Fibroblast of the aortic adventitia (primary cell): ENCODE measurements at places on chromosomes 12 and 14. TPM values are rescaled to one million over a fixed set of nuclear protein-coding genes. Genes with fewer than 3 reads are reported as not detected.

The DPPA3 gene
- total RNA-seq, result not detected in 2 replicates

DNA sequence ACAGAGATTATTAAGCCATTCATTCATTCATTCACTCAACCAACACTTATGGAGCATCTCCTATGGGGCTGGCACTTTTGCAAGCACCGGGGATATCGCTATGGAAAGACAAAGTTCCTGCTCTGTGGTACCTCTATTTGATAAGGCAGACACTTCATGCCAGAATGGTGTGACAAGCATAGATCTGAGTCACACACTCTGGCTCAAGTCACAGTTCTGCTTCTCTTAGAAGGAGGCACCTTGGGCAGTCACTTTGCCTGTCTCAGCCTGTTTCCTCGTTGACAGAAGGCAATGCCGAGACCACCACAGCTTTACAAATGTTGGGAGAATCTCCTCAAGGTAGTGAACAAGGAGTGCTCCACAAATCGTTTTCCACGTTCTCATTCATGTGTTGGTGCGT is 205.2 kb downstream of the SLC41A2 start:
- DNase-seq, result no peak

The HPD gene
- 1.1 and 1.8 TPM in 2 replicates for total RNA-seq

DNA sequence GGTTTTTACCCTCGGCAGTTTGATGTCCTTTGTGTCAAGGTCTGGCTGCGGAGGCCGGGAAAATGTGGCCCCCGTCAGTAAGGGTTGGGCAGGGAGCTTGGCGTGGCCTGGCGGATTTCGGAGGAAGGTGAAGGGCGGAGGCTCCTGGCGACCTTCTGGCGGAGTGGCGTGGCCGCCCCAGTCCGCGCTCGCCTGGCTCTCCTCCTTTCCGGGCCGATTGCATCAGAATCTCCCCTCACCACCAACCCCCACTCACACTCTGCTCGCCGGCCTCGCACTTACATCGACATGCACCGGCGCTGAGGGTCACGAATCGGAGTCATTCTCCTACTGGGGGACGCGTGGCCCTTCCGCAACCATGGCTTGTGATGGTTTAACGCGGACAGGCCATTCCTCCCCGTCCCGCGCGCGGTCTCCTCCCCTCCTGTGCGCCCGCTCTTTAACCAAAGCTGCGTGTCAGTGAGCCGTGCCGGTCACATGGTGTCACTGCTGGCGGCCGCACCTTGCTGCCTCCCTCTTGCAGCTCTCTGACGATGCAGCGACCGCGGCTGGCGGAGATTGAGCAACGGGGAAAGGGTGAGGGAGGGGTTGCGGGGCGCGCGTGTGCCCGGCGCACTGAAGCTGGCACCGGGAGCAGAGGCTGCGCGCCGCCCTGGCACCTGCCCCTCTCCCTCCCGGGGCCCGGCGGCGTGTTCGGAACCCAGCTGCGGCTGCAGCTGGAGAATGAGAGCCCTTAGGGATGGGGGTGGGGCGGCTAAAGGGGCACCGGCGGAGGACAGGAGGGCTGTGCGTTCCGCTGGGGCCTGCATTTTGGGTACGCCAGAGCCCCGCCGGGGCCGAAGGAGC is at the start of gene SLC38A1:
Gene SLC38A1, minus strand, starts transcription at position 461 of the 846 bp plus-strand sequence. CDS start 29,243 bp downstream, outside the sequence.
- peak; percentile 79 for DNase-seq

- DNase-seq, result peak; percentile 64
Measured at GRCh38 chr12:115135800-115136211, 451.8 kb upstream of the TBX3 start.

The PGF gene
- 0.36 and 2.1 TPM in 2 replicates for total RNA-seq

DNA sequence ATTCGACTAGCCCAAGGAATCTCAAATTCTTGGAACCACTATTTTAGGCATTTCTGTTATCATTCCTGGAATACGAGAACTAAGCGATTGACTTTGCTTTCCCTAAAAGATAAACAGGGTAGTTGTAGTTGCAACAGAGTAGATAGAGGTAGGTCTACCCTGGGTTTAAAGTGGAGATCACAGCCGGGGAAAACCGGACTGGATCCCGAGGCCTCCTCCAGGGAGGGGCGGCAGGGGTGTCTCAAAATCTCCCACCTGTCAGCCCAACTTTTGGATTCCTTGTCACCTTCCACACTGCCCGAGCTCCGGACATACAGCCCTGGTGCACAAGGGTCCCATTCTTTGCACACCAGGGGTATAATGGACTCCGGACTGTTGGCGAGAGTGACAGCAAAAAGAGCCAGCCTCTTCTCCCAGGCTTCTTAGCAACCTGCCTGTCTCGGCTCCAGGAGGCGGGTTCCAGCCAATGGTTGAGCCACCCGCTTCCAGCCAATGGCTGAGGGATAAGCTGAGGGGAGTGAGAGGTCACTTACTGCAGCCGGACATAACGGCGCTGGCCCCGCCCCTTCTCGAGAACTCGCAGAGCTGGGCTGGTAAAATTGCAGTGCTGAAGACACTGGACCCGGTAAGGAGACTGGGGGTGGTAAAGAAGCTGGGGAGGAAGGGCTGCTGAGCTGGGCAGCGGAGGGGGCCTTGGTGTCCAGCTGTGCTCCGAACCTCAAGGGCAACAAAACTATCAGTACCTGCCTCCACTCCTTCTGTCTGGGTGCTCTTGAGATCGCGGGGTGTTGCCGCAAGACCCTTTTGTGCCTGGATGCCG is at the start of gene SUOX:
Gene SUOX, plus strand, starts transcription at position 562 of the 820 bp plus-strand sequence. CDS start 4,946 bp downstream, outside the sequence.
- DNase-seq, result peak; percentile 96

The OVCH1 gene
- 0.08 and 0.27 TPM in 2 replicates for total RNA-seq

DNA sequence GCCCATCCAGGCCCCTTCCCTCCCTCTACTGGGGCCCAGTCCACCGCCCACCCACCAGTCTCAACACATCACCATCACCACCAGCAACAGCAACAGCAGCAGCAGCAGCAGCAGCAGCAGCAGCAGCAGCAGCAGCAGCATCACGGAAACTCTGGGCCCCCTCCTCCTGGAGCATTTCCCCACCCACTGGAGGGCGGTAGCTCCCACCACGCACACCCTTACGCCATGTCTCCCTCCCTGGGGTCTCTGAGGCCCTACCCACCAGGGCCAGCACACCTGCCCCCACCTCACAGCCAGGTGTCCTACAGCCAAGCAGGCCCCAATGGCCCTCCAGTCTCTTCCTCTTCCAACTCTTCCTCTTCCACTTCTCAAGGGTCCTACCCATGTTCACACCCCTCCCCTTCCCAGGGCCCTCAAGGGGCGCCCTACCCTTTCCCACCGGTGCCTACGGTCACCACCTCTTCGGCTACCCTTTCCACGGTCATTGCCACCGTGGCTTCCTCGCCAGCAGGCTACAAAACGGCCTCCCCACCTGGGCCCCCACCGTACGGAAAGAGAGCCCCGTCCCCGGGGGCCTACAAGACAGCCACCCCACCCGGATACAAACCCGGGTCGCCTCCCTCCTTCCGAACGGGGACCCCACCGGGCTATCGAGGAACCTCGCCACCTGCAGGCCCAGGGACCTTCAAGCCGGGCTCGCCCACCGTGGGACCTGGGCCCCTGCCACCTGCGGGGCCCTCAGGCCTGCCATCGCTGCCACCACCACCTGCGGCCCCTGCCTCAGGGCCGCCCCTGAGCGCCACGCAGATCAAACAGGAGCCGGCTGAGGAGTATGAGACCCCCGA is 6.8 kb upstream of the RNU7-1 start:
- DNase-seq, result no peak

GRCh38 chr12:109729371-109729781 is 15.8 kb downstream of the FAM222A start:
- DNase-seq, result no peak

The CLEC2A gene
- total RNA-seq, result not detected in 2 replicates

The DHRS7 gene
- total RNA-seq, result 37.5 and 128 TPM in 2 replicates

The ERG28 gene
- total RNA-seq, result 3.9 and 8.7 TPM in 2 replicates

DNA sequence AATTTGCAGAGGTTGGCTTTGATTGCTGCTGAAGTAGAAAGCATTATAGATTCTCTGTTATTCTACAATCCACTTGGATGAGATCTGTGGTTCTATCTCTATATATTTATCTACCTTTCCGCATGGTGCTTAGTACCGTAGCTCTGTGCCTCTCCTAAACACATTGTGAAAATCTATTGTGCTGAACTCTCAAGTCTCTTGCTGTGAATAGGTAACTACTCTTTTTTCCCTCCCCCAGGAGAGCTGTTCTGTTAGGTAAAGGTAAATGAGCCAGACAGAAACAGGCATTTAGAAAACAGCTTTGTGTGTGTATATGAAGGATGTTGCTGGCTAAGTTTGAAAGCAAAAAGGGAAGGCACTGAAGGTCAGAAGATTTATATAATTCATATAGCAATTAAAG is 112.6 kb downstream of the BRMS1L start:
- no peak for DNase-seq

- peak; percentile 94 for DNase-seq
Measured at GRCh38 chr12:11778713-11779685, 129.5 kb downstream of the ETV6 start.

DNA sequence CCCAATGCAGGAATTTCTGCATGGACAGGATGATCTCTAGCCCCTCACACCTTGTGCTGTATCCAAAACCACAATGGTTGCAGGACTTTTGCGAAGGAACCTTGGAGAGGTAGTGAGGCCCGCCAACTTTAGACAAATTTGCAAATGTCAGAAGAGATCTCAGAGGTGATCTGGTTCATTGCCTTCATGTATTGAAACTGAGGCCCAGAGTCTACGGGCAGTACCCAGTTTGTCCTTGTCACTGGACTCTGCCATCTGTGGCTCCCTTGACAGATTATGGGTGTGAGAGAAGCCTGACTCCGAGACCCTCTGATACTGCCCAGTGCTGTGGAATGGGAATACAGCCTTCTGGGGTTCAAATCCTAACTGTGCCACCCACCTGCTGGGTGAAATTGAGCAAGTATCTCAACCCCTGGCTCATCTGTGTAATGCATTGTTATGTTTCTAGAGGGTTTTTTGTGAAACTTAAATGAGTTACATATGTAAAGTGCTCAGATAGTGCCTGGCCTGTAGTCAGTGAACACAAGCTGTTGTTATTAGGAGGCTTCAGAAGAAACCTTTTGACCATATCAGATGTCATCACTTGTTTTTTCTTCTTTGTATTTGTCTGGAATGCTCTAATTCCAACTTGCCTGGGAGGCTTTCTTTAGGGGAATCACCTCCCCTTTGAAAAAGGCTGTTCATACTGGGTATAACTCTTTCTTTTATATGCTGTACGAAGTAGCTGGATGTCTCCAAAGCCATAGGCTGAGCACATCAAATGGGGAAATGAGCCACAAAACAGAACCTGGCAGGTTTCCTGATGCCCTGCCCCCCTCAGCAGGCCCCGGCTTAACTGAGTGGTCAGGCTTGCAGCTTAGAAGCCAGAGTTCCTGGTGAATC is 71.4 kb upstream of the SRSF5 start:
- peak; percentile 42 for DNase-seq

DNA sequence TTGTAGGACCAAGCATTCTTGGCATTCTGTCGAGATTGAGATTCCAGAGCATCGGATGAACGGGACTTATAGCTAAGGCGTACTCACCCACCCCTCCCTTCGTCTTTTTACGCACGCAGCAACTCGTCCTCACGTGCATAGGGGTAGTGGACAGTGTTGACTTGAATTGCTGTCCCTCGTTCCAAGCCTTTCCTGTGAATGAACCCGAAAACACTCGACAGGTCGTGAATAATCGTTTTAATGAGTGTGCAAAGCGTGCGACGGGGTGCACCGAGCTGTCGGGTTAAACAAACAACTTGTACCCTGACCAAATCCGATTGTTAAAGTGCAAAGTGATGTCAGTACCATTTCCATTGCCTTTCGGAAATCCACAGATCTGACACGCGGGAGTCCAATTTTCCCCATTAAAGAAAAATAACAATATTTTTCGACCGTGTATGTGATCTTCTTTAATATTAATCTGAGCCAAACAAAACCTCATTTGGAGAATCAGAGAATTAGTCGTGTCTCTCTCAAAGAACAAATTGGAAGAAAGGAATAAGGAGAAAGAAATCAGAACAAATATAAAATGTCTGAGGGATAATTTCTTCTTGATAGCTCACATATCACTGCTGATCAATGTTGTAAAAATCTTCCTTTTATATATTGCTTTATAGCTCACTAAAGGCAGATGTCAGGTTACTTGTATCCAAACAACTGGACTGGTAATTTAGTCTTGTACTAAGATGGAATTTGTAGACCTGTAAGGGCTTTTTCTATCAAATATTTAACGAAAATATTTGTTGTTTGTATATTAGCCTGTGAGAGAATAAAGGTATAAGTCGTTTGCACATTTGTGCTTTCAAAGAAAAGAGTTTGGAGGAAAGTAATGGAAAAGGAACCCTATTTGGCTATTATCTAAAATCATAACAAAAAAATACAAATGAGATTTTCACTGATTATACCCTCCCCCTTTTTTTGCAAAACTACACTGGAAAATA is 11.8 kb downstream of the FOXG1 start:
- DNase-seq, result no peak

GRCh38 chr12:3177778-3178425 is 100.7 kb downstream of the TSPAN9 start:
- DNase-seq, result no peak

GRCh38 chr14:52494444-52494843 is 57.9 kb downstream of the TXNDC16 start:
- DNase-seq, result peak; percentile 30

- peak; percentile 10 for DNase-seq
Measured at GRCh38 chr12:31316891-31317290, 9.1 kb downstream of the SINHCAF start.

The GYS2 gene
- total RNA-seq, result not detected in 2 replicates

The PIWIL1 gene
- total RNA-seq, result not detected in 2 replicates

DNA sequence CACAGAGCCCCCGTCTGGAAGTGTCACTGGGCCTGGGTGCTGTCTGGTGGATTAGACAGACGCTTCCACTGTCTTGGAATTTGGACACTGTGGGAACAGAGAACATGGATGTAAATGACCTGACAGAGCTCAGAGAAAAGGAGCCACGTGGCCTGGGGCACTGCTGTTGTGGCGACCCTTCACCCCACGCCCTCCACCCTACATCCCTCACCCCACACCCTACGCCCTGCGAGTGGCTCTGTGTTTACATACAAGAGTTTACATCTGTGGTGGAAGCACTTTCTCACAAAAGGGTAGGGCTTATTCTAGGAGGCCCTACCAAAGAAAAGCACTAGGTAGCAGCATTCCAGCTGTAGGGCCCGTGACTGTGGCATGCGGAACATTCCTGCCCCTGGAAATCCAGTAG is 47.7 kb downstream of the B4GALNT3 start:
- no peak for DNase-seq

- peak; percentile 16 for DNase-seq
Measured at GRCh38 chr14:63928744-63929174, 76.0 kb downstream of the SYNE2 start.

DNA sequence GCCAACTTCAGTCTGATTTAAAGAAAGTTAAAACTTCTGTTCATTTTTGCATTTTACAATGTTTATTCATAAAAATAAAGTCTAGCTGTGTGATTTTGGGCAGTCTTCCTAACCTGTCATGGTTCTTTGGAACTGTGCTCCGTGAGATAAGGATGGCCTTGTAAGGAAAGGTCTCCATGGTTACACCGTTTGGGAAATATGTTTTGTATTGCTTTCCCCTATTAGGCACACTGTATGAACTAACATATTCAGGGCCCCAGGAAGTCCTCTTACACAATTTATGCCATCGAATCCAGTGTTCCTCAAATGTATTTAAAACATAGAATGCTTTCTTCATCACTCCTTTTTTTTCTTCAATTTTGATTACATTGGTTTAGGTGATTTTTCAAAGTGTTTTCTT is 54.5 kb downstream of the APAF1 start:
- DNase-seq, result peak; percentile 86

GRCh38 chr14:68878908-68879307 is 86.0 kb upstream of the ZFP36L1 start:
- no peak for DNase-seq

The TSPAN11 gene
- 0.36 and 2.0 TPM in 2 replicates for total RNA-seq

The MYH6 gene
- not detected in 2 replicates for total RNA-seq
